ENCODE measurements at places on chromosomes 3 and 15.

GRCh38 chr3:14633417-14633816 lies 18.1 kb upstream of the CCDC174 start:
- no peak for DNase-seq

DNA sequence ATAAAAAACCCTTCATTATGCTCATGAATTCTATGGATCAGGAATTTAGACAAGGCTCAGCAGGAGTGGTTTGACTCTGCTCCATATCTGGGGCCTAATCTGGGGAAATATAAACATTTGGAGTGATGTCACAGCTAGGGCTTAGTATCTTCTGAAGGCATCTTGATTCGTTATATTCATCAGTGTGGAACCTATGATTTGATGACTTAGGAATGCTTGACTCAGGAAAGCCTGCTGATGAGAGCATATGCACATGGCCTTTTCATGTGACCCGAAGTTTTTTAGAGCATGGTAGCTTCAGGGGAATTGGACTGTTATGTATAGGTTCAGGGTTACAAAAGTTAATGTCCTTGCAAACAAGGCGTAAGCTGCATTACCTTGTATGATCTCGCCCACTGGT lies 184.9 kb upstream of the LRRC3B start:
- no peak for DNase-seq

DNA sequence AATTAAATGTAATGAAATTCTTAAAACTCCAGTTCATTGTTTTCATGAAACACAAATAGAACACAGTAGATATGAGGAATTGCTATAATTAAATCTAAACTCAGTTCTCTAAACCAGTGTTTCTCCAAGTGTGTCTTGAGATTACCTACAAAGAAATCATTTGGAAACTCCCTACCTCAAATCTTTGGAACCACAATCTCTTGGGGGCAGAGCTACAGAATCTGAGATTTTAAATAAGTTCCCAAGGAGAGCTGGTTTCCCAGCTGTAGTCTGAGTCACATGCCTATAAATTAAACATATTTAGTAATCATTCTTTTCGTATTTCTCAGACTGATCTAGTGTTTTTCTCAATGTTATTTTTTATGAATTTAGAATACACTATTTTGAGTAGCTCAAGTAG lies 17.0 kb upstream of the ACTC1 start:
- DNase-seq = no peak

- no peak for DNase-seq
These were observed 244.9 kb downstream of the FAM43A start for GRCh38 chr3:194930377-194931204.

DNA sequence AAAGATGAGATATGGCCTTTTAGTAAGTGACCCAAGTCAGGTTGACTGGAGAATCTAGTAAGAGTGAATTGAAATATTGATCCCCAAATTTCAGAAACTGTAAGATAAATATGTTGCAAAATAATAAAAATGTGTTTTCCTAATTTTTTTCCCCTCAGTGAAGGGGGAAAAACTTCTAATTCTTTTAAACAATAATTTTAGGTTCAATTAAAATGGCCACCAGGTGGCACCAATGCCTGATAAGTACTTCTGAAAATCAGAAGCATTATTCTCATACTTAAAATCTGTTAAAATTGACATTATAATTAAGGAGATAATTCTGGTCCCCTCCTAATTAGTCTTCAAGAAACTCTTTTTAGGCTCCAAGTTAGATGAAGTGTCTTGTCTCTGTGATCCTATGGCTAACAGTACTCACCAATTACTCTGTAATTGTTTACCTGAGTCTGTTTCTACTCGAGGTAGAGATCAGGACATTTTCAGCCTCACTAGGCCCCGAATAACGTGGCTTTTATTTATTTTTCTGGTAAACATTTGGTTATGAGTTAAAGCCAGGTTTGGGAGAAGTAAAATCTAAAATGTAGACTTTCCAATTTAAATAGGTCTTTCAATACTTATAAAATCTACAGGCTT lies 52.6 kb downstream of the NMD3 start:
- no peak for DNase-seq

DNA sequence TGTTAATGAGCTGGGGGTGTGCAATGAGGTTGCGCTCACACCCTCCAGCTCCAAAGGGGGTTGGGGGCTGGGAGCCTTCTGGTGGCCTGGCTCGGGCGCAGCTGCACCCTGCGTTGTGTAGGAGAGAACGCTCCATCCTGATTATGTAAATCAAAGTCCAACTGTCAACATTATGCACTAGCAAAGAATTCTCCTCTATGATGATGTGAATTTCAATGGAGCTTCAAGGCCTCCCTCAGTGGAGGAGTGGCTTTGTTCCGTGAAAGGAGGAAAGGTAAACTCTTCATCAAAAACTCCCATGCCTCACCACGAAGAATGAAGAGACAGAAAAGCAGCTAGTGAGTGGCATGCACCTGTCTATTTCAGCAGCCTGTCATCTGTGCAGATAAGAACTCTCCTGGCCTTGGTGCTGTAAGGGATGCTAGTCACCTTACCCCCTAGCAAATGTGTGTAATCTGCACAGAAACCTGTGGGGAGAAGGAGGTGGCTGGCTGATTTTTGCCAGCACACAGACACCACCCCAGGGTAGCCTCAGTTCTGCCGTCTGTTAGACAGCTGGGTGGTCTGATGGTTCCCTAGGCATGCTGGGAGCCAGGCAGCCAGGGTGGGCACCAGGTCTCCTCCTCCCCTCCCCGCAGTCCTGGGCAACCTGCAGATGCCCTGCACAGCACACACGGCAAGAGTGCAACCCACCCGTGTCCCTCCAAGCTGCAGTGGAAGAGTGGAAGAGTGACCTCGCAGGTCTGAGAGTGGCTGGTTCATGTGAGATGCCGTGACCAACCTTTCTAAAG lies 47.0 kb upstream of the TRPM1 start:
- no peak for DNase-seq

DNA sequence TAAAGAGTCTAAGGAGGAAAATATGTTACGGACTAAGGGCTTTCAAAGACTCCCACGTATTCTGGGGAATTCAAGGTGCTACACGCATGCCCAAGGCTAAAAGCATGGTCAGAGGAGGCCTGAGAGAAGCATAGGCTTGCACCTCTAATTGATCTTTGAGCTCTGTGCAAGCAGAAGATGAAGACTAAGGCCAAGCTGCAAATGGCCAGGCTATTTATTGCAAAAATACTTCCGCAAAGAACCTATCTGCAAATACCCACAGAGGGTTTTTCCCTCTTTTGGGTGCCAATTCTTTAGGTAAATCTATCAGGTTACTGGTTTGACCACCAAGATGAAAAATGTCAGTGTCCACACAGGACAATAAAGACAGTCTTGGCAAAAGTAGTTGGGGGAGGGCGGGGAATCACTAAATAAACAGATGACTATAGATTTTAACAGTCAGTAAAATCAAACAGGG lies 119.5 kb downstream of the STAG1 start:
- no peak for DNase-seq

GRCh38 chr3:41301548-41301947 lies 102.2 kb downstream of the CTNNB1 start:
- DNase-seq = no peak

GRCh38 chr3:127732303-127732702 lies 59.6 kb downstream of the ABTB1 start:
- no peak for DNase-seq

GRCh38 chr3:111621535-111621934 lies 26.4 kb upstream of the ZBED2 start:
- no peak for DNase-seq

GRCh38 chr3:159749406-159749805 lies 239.2 kb upstream of the IL12A start:
- no peak for DNase-seq

- no peak for DNase-seq
These were observed 884.7 kb downstream of the NAALADL2 start for GRCh38 chr3:175743733-175744400.

DNA sequence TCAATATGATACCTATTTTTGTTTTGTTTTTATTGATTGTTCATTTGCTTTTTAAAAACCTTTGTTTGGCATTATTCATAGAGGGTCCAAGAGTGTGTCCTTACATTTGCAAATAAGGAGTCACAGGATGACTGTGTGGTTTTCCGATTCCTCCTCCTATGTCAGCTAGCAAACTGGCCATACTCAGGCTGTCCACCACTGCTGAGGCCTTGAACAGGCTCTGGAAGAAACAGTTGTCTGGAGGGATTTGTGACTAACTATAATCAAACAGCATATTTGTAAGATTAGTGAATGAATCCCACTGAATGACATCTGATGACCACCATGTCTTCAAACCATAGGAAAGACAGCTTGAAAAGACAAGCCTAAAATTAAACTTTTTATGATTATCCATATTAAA lies 423.4 kb upstream of the ATP11B start:
- DNase-seq = no peak

DNA sequence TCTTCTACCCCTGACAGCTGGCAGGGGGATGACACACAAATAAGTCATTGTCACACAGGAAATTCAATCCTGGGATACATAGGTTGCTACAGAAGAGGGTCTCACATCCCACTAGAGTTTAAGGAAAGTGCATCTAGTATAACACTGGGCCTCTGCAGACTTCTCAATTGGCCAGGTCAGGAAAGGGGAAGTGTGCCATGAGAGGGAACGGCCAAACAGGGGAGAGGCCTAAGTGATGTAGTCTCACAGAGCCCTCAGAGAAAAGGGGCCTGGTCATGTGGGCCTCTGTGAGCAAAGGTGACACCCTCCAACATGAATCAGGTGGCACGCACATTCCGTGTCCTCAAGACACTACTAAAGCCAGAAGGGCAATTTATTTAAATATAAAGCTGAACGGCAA lies 11.2 kb downstream of the ZXDC start:
- DNase-seq = no peak

- no peak for DNase-seq
These were observed 323.2 kb upstream of the TPM1 start for GRCh38 chr15:62719316-62719715.

DNA sequence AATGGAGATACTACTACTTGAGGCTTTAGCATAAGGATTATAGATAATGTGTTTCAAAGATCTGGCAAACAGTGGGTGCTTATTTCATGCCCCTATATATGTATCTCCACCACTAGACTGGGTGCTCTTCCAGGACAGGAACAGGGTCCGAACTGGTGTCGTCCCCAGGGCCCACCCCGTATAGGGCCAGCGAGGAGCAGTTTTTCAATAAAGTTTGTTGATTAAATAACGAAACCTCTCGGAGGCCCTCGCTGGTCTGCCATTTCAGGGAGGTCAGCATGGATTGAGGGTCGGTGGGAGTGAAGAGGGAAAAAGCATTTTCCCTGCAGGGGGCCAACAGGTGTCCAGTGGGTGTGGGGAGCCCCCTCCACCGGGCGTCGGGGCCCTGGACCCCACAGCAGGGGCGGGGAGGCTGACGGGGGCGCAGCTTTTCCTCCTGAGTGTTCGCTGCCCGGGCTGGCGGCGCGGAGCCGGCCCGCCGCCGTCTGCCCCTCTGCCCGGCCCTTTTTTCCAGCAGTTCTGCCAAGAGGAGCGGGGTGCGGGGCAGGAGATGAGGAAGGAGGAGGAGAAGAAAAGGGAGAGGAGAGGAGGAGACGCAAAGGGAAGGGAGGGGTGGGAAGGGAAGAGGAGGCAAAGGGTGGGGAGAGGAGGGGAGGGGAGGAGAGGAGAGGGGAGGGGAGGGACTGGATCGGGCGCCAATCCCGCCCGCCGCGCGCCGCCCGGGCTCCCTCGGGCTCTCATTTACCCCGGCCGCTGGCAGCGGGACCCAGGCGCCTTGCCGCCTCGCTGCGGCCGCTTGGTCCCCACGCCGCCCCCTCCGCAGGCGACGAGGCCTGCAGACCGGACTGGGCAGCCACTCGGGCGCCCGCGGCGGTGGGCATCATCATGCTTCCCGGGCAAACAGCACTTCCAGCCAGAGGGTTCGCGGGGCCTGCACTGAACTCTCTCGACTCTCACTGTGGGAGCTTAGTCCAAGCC lies 66.3 kb downstream of the ISG20 start:
- no peak for DNase-seq

- no peak for DNase-seq
These were observed 58.6 kb upstream of the SLC12A8 start for GRCh38 chr3:125271127-125271526.

- DNase-seq = no peak
These were observed 185.2 kb downstream of the CPNE4 start for GRCh38 chr3:131849616-131850015.

- DNase-seq = no peak
These were observed 181.4 kb downstream of the OPA1 start for GRCh38 chr3:193774272-193774915.

- DNase-seq = no peak
These were observed 27.7 kb downstream of the BLM start for GRCh38 chr15:90744759-90745402.

- no peak for DNase-seq
These were observed 1.3 kb downstream of the FXR1 start for GRCh38 chr3:180913581-180914404.

DNA sequence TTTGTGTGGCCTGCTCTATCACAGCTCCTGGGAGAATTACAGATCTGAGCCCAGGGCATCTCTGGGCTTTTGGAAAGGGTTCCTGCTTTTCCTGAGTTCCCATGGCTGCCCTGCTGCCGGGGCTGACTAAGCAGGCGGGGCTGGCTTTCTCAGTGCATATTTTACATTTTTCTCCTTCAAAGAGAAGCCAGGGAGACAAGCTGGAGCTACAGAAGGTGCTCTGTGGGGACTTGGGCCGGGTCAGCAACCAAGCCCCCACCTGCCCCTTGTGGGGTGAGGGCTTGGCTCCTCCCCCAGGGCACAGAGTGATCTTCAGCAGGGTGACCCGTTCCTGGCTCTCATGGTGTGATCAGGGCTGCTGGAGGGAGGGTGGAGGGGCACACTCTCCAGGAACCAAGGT lies 17.4 kb downstream of the ABTB1 start:
- DNase-seq = no peak

- DNase-seq = no peak
These were observed 200.0 kb upstream of the UBE2E2 start for GRCh38 chr3:23002836-23003732.

- DNase-seq = no peak
These were observed 21.7 kb downstream of the ZNF385D start for GRCh38 chr3:21729331-21729730.

- no peak for DNase-seq
These were observed 3.1 kb upstream of the A4GNT start for GRCh38 chr3:138135146-138135832.
